ENCODE measurements at places on chromosomes 16 and 17.

DNA sequence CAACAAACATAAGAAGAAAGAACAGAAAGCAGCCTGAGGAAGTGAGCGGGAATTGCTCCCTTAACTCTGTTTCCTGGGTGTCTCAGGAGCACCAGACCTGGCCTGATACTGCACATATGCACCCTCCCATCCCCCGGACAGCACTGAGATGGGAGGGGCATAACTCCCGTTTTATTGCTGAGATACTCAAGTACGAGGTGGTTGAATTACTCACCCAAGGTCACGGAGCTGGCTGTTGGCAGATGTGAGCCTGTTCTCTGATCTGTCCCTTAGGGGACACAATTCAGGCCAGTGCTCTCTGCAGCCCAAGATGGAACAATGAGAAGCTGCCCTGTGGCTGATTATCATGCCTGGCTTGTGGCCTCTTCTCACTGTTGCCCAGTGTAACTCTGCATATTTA lies 9.1 kb upstream of the MED9 start:
- DNase-seq = no peak

DNA sequence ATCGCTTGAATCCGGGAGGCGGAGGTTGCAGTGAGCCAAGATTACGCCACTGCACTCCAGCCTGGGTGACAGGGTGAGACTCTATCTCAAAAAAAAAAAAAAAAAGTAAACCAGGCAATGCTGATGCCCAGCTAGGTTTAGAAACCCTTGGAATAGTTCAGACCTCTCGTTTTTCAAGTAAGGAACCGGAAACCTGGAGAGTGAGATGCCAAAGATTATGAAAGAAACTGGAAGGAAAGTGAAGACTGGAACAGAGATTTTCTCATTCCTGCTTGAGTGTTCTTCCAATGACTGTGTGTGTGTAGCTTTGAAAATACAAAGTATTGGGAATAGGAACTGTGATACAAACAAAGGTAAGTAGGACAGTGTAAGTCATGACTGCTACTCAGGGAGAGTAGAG lies 35.7 kb downstream of the MYH3 start:
- no peak for DNase-seq

- DNase-seq = no peak
Measured at GRCh38 chr17:47352848-47353247, 29.1 kb downstream of the EFCAB13 start.

GRCh38 chr17:2253768-2254406 lies 49.7 kb downstream of the SMG6 start:
- DNase-seq = no peak

DNA sequence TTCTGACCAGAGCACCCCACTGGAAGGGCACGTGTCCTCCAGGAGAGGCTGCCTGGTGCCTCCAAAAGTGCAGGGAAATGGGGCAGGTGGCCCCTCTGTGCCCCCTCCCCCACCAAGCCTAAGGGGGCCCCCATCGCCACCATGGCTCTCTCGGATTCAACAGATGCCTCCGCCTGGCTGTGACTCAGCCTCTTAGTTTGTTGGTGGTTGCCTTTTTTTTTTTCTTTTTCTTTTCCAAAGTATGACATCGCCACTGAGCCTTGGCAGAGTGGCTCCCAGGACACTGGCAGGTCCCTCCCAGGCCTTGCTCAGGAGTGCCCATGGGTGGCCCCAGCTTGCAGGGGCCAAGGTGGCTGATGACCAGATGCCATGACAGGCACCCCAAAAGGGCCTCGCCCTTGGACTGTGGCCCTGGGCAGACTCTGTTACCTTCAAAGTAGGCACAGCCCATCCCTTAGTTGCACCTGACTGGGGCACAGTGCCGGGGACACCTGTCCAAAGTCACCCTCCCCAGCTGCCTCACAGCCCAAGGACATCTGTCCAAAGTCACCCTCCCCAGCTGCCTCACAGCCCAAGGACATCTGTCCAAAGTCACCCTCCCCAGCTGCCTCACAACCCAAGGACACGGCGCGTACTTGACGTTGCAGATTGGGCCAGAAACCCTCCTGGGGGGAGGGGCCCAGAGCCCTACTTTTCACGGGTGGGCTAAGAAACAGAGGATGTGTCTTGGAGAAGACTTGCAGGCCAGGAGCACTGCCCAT lies 29.6 kb downstream of the NPTX1 start:
- DNase-seq = no peak

GRCh38 chr16:77399546-77399945 lies 35.3 kb downstream of the ADAMTS18 start:
- no peak for DNase-seq

DNA sequence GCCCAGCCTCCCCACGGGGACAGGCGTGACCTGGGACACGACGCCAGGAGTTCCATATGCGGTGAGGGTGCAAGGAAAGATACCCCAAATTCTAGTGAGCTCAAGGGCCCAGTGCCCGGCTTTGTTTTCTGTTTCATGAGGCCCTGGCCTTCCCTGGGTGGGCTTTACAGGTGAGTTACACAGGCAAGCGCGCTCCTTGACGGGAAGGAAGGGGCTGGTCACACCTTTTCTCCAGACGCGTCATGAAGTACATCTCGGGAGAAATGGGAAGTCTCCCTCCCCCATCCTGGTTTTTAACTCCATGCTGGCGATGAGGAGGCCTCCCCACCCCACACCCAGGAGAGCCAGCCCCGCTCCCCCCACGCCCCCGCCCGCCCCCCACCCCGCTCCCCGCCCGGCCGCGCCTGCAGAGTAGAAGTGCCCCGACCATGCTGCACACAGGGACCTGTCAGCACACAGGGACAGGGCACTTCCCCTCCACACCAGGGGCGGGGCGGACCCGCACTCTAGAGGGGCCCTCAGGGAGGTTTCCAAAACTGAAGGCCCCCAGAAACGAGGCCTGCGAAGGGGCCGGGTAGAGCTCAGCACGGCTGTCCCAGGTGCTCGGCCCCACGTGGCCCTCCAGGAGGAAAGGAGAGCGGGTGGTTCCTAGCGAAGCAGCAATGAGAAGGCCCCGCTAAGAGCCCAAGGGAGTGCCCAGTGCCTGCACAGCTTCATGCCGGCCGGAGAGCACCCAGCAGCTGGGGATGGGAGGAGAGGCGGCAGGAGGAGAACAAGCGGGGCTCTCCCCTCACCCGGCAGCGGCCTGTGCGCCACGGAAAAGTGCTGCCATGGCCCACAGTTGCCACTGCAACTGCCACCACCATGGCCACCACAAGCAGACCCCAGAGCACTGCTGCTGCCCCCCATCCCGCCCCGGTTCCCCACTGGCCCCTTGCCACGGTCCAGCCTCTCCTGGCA lies 7.7 kb downstream of the CYB561 start:
- DNase-seq = no peak

DNA sequence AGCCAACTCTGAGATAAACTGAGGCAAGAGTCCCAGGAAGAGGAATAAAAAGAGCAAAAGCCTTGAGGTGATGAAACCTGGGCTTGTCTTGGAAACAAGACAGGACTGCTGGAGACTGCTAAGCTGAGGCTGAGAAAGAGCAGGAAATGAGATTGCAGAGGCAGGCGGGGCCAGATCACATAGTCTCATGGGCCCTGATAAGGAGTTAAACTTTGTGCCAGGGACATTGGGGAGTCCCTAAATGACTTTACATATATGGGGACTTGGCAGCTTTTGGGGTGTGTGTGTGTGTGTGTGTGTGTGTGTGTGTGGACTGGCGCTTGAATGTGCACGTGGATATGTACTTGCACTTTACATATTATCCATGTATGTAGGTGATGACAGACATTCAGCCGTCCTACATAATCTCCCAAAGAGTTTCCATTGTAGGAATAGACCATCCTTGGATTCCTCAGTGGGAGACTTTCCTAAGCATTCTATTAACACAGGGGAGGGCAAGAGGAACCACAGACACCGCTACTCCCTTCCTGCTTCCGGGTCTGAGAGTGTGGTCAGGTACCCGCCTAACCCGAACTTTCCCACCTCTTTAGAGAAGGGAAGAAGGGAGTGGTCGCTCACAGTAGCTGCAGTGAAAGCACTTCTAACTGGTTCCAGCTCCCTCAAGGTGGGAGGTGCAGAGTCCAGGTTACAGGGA lies 123.1 kb downstream of the LYRM1 start:
- DNase-seq = no peak

- DNase-seq = peak; percentile 35
Measured at GRCh38 chr16:29678691-29679267, at the start of gene QPRT. QPRT (plus strand) TSS chr16:29679180; CDS start chr16:29679198, 18 bp downstream.

GRCh38 chr16:546909-547770 lies 13.1 kb upstream of the PRR35 start:
- peak; percentile 61 for DNase-seq

GRCh38 chr16:35752773-35753558 lies 2293.6 kb downstream of the TP53TG3F start:
- no peak for DNase-seq

DNA sequence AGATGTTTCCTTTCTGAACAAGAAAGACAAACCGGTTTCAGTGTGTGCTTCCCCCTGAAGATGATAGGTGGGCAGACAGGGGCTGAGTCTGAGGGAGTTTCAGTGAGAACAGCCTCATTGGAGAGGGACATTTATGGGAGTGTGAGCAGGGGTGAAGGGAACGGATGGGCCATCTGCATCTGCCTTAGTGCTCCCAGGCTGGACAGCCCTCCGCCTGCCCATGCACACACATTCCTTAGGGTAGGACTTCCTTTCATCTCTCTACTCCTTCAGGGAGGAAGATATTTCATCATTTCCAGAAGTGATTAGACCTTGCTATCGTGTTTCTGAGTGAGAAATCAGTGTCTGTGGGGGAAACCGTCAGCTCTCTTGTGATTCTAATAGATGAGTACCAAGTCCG lies 3.8 kb downstream of the SHISA6 start:
- no peak for DNase-seq

- DNase-seq = no peak
Measured at GRCh38 chr16:88369447-88370008, 13.2 kb upstream of the ZNF469 start.

- no peak for DNase-seq
Measured at GRCh38 chr17:60724647-60725046, 47.0 kb downstream of the BCAS3 start.

DNA sequence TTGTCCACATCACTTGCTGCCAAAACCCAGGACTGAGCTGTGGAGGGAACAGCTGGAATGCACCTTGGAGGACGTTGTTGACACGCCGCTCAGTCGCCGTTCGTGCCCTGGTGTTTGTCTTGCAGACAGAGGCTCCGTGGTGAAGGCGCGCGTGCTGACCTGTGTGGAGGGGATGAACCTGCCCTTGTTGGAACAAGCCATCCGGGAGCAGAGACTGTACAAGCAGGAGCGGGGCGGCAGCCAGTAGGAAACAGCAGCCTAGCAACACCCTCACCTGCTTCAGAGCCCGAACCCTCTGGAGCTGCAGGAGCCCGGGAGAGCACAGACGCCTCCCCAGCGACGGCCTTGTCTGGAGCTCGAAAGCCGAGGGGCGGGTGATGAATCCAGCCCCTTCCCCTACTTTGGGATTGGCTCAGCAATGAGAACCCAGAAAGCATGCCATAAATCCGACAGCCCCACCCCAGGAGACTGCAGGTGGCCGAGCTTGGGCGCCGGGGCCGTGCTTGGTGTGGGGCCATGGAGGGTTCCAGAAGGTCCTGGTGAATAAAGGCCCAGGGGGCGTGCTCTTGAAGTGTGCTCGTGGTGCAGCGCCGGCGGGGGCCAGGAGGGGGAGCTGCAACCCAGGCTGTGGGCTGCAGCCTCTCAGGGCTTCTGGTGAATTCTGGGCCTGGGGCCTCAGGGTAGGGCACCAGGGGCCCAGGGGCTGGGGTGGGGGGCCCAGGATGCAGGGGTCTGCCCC lies 470 bp upstream of the CDK3 start:
- peak; percentile 89 for DNase-seq

GRCh38 chr16:85501900-85502299 lies 111.2 kb upstream of the GSE1 start:
- DNase-seq = no peak

- no peak for DNase-seq
Measured at GRCh38 chr16:79229361-79229760, 371.2 kb downstream of the MAF start.

GRCh38 chr17:8125154-8125946 lies 1.4 kb upstream of the HES7 start:
- peak; percentile 86 for DNase-seq

- DNase-seq = no peak
Measured at GRCh38 chr16:80592273-80592672, 51.5 kb downstream of the DYNLRB2 start.

- no peak for DNase-seq
Measured at GRCh38 chr17:37094391-37094790, 145.6 kb downstream of the AATF start.

- DNase-seq = no peak
Measured at GRCh38 chr17:29583324-29584248, 5.9 kb downstream of the GIT1 start.

GRCh38 chr17:74268558-74268957 lies 5.5 kb upstream of the DNAI2 start:
- DNase-seq = no peak

- DNase-seq = peak; percentile 89
Measured at GRCh38 chr17:79612468-79613194, 1.8 kb upstream of the RBFOX3 start.

DNA sequence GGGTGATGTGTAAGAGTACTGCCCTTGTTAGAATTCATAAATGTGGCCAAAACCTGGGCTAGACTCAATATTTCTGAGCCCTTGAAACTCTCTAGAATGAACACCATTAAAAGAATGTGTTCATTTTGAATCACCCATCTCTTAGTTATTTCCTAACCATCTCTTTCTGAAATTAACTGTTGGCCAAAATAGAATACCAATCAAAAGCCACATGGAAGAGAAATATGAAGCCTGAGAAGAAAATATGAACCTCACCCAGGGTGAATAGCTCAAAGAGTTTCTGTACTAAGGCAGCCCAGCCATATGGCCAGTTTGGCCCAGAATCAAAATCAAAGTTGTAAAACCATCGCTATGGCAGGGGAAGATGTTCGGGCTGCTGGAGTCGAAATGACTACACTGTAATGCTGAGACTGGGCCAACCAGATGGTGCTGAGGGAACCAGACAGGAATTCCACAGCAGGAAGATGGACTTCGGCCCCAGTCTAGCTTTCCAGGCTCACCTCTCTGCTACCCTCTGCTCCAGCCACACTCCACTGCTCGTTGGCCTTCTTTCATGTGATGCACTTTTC lies 154.3 kb upstream of the ZFHX3 start:
- no peak for DNase-seq

- DNase-seq = no peak
Measured at GRCh38 chr17:40345994-40346764, 18.4 kb downstream of the GJD3 start.

DNA sequence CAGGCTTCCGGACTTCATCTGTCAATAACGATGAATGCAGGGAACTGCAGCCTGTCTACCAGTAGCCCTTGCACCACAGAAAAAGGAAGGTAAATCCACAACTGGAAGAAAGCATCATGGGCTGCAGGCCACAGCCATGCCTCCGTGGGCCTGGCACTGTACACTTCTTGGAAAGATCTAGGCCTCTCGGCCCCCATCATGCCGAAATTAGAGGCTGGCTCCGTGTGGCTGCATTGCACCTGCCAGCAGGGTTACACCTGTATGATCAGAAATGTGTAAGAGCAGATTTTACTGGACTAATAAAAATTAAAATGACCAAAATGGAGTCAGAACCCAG lies 52.2 kb downstream of the SDK2 start:
- no peak for DNase-seq

GRCh38 chr17:69375229-69375628 lies 39.3 kb upstream of the MAP2K6 start:
- DNase-seq = no peak
